ENCODE measurements at places on chromosomes 1 and 21.

GRCh38 chr21:36705679-36706481, 7.0 kb downstream of the SIM2 start:
- no peak for DNase-seq

DNA sequence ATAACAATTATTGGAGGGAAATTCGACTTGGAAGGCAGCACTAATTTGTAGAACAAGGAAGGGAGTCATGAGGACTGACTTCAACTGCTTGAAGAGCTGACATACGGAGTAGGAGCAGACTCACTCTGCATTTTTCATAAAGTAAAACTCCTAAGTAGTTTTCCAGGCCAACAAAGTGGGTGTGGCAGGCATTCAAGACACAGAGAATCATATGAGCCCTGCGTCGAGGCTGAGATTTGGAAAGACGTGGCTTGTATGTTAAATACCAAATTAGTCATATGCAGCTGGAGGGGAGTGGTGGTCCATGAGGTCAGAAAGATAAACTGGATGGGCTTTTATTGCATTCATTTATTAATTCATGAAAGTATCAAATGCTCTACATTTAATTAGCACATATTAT, 255.7 kb upstream of the JUN start:
- DNase-seq: no peak

DNA sequence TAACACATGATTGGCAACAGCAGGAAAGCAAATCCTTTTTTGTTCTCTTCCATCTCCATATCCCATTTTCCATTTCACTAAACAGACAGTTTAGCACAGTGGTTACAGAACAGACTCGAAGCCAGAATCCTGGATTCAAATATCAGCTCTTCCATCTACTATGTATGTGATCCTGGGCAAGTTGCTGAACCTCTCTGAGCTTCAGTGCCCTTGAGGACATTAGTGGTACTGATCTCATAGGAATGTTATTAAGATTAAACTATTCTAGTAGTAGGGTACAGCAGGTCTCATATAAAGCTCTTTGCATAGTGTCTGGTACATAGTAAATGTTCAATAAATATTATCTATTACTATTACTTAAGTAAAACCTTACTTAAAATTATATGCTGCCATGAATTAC, 13.8 kb upstream of the HHIPL2 start:
- no peak for DNase-seq

DNA sequence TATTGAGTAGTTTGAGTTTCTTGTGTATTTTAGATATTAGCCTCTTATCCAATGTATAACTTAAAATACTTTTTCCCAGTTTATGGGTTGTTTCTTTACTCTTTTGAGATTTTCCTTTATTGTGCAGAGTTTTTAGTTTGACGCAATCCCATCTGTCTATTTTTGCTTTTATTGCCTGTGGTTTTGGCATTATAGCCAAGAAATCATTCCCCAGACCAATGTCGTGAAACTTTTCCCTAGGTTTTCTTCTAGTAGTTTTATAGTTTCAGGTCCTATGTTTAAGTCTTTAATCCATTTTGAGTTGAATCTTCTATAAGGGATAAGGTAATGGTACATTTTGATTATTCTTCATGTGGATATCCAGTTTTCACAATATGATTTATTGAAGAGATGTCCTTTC, 87.6 kb downstream of the LEPR start:
- no peak for DNase-seq

DNA sequence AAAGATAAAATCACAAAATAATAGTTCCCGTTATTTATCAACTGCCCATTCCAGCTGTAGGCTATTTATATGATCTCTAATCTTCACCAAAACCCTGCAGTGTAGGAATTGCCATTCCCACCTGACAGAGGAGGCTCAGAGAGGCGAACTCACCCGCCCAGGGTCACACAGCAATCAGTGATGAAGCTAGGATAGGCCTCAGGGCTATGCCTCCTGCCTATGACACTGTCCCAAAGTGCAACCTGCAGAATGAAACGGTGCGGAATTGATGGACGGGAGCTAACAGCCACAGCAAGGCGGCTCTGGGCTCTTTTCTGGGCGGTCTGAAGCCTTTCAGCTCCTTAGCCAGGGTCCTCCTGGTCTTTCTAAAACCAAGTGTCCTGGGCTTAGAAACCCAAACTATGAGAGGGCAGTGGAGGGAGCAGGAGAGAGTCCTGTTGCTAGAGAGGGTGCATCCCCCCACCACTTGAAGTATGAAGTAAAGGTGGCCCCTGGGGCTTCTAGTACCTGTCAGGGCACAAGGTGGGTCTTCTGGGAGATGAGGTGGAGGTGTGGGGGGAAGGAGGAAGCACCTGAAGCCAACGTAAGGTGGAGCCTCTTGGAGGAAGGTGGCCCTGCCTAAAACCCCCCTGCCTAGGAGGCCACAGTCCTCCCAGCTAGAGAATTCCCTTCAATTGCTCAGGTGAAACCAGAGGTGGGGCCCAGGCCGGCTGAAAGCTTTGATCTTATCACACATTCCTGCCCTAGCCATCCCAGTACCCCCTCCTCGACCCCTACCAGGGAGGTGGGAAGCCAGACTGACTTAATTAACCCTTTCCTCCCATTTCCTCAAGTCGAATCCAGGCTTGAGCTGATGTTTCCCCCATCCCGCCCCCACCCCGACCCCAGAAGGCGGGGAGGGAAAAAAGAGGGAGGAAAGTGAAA, 14.8 kb downstream of the HSPG2 start:
- no peak for DNase-seq

DNA sequence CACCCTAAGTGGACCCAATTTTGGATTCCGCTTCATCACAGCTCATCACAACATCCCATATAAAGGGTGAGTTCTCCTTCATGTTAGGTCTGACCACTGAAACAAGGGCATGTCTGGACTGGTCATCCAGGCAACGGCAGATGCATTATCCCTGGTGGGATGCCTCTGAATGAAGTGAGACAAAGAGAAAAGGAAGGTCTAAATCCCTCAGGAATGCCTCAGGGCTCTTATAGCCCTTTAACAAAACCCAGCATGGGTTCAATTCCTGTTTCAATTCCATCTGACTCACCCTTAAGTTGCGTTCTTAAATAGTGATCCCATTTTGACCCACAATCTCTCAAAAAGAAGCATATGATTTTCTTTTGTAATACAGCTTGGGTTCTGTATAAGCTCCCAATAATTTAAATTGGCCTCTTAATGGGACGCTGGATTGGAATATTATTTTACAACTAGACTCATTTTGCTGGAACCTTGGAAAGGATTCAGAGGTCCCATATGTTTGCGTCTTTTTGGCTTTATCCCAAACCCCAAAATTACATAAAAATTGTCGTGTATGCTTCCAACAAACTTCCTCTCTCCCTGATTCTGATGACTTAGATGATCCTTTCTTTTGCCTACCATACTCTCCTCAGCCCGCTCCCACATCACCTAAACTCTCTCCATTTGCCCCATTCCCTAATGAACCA, 287.4 kb upstream of the ZP4 start:
- no peak for DNase-seq

DNA sequence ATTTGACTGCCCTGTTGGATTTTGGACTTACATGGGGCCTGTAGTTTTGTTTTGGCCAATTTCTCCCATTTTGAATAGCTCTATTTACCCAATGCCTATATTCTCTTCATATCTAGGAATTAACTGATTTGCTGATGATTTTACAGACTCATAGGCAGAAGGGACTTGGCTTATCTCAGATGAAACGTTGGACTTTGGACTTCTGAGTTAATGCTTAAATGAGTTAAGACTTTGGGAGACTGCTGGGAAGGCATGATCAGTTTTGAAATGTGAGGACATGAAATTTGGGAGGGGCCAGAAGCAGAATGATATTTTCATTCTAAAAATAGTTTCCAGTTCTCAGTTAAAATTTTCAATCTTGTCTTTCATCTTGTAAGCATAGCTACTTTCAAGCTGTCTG, 222.3 kb downstream of the COP1 start:
- DNase-seq: no peak
